NCI-H2081 treated with DMSO at 0.1 percent for 48 hours (cell line): ENCODE measurements at places on chromosomes 11 and 22.
A peak's percentile ranks its signal among the peaks of the same experiment; 100 is the strongest.

DNA sequence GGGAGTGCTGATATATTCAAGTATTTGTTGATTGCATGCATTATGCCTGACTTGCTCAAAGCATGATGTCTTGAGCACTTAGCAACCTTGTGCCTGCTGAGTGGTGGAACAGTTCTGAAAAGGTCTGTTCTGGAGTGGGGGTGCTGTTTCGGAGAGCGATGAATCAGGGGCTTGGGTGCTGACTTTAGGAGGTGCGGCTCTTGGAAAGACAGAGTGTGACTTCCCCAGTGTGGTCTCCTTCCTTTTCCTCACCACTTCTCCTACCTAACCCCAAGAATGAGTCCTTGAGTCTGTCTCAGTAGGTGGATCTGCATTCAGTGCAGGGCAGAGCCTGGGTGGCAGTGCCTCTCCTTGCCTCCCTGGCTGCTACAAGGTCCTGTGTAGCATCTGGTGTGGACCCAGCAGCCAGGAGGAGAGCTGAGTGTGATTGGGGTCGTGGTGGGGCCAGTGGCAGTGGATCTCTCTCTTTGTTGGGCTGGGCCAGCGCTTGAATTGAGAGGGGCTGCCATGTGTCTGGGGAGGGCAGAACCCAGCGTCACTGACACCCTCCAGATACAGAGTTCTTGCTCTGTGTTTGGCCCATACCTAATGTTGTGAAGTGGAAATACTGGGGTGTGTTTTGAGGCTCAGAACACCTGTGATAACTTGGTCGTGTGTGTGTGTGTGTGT lies 35.9 kb downstream of the ST3GAL4 start:
- no peak for DNase-seq

DNA sequence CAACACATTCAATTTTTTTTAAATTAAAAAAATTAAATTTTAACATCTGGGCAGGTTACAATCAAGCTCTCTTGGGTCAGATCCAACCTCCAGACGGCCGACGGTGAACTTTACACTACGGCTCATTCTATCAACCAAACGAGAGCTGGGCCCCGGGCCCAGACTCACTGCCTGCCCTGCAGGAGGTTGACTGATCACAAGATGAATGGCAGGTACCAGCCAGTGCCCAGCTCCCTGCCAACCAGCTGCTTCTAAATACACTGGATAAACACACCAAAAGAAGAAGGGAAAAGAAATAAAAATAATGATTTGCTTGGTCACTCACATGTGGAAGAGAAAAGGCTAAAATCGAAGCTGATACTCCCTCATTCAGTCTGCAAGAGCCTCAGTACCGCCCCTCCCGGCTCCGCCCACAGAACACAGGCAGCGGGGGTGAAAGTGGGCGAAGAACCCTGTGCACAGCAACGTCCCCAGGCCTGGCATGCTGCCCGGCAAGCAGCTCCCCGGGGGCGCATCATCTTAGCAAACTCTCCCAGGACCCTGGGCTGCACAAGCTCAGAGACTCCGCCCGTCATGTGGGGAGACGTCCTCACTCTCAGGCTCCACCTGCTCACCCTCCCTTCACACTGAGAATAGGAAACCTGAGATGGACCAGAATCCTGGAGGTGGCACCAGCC lies 303.4 kb downstream of the SHANK2 start:
- DNase-seq: peak; percentile 55

DNA sequence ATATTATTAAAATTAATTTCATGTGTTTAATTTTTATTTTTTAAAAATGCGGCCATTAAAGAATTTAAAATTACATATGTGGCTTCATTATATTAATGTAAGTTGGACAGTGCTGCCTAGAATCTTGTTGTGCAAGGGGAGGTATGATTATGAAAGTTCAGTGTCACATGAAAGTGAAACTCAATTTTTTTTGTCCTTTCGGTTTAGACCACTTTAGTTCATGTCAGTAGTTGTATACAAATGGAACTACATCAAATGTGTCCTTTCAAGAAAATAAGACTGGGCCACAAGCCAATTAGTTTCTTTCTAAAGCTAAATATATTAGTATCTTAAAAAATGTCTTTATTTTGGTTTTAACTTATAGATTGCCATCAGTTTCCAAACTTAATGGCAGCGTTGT lies 35.7 kb downstream of the TBCEL start:
- no peak for DNase-seq

DNA sequence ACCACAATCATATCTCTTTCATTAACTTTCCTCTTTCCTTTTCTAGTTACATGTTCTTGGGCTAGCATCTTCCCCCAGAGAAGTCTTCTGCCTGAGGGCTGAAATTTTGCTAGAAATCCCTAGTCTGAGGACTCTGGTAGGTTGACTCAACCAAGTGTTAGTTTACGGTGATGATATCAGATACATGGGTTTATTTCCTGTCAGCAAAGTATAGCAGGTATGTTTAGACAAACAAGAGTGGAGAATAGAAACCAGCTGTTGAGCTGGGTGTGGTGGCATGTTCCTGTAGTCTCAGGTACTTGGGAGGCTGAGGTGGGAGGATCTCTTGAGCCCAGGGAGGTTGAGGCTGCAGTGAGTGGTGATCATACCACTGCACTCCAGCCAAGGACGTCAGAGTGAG lies 11.2 kb downstream of the FOLR1 start:
- no peak for DNase-seq

DNA sequence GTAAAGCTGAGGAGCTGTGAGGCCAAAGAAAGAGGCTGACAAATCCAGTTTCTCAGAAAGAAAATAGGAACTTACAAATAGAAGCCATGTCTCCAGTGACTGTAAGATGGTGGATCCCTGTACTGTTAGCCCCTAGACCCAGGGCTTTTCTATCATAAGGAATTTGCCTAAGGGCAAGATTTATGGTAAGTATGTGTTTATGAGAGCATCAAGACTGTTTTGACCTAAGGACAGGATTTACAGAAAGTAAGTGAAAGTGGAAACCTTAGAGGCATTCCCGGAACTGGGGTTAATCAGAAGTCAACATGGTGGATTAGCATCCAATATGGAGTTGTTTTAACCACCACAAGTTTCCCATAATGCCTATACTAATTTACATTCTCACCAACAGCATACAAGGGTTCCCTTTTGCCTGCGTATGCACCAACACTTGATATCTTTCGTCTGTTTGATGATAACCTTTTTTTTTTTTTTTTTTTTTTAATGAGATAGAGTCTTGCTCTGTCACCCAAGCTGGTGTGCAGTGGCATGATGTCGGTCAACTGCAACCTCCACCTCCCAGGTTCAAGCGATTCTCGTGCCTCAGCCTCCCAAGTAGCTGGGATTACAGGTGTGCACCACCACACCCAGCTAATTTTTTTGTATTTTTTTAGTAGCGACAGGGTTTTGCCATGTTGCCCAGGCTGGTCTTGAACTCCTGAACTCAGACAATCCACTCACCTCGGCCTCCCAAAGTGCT lies 40.2 kb downstream of the BIRC2 start:
- DNase-seq: no peak

- DNase-seq: no peak
These were observed 6.7 kb downstream of the CD5 start for GRCh38 chr11:61108847-61109585.

DNA sequence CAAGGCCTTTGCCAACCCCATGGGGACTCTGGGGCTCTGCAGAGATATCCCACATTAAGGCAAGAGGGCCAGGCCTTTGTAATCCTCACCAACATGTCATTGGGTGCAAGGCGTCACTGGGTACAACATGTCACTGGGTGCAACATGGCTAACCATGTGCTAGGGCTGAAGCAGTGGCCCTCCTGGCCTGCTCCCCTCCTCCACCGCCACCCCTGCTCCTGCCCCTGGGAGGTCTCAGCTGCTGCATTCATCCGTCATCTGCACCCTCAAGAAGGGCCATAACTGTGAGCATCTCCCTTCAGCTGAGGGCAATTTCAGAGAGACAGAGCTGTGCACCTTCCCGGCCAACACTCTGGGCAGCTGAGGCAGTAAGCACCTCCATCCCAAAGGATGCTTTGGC lies 16.7 kb upstream of the OAF start:
- DNase-seq: no peak

GRCh38 chr22:34781681-34782080 lies 284.3 kb upstream of the ISX start:
- no peak for DNase-seq

- DNase-seq: no peak
These were observed 21.0 kb downstream of the OR51E1 start for GRCh38 chr11:4664786-4665185.

DNA sequence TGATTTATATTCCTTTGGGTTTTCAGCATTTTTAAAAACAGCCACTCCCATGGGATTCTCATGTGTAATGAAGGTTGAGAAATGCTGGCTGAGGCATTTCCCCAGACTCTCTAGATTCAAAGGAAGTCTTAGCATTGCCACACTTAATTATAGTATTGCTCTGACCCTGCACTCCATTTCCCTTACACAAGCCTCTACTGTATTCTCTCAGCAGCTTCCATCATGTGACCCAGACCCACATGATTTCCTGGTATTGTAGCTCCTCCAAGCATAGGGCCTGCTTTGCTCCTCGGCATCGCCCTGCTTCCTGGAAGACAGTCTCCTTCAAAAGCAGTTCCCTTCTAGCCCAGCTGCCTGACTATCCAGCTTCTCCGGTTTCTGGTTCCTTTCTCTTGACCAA lies 261.5 kb downstream of the LARGE1 start:
- no peak for DNase-seq
